Activated CD8-positive, alpha-beta memory T cell treated with anti-CD3 and anti-CD28 coated beads, Interleukin-2, amount 50 U/mL, for 4 hours (primary cell): ENCODE measurements at places on chromosomes 3 and 15.

DNA sequence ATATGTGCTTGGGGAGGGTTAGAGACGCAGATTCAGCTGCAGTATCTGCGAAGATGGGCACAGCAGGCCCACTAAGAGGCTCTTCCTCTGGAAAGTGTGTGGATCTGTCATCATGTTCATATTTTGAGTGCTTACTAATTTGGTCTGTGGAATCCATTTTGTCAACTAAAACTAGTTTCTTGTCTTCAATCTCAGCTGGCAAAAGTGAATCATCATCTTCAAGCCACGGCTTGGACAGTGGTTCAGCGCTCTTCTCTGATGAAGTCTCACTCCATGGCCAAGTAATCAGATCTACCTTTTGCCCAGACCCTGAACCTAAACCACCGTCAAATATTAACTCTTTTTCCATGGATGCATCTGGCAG lies 76.2 kb downstream of the IMPG2 start:
- DNase-seq = no peak

DNA sequence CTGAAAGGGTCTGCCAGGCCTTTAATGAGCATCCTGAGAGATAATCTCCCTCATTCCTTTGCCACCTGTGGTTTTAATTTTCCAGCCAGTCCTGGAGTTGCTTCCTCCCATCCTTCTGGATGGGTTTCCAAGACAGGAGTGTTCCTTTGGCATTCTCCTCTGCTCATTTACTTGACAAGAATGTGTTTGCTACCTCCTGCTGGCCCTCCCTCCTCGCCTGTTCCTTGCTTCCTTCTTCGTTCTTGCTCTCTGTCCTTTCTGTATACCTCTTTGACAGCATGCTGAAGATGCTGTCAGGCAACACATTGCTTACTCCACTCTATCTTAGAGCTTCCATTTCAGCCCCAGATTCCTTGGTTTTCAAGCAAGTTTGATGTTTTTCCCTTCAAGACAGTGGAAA lies 46.0 kb downstream of the ERC2 start:
- no peak for DNase-seq

DNA sequence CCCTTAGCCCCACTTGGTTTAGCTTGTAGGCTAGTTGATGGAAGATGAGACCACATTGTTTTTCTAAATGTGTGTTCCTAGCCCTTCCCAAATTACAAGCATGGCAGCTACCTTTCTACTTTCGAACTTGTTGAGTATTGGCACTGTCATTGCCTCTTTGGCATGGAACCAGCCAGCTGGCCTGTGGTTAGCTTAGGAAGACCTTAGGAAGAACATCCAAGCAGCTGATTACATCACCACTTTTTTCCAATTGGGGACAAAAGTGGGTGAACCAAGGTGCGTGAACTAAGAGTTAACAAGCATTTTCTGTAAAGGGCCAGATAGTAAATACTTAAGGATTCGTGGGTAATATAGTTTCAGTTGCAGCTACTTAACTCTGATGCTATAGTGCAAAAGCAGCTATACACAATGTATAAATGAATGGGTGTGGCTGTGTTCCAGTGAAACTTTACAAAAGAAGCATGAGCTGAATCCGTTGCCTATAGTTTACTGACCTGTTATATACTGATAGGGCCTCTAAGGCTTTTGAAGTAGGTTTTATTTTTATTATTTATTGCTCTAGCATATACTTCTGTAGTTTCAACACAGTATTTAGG lies 8.5 kb downstream of the KLHL18 start:
- no peak for DNase-seq

- peak; percentile 68 for DNase-seq
These were observed 96.0 kb downstream of the LRRK1 start for GRCh38 chr15:101014921-101015841.

GRCh38 chr3:188947401-188948280 lies 224.1 kb upstream of the TPRG1 start:
- DNase-seq = no peak

- no peak for DNase-seq
These were observed 5.4 kb upstream of the CFAP91 start for GRCh38 chr3:119697394-119697793.

- no peak for DNase-seq
These were observed 58.4 kb downstream of the IGF2BP2 start for GRCh38 chr3:185766329-185767001.

- DNase-seq = no peak
These were observed 628.5 kb downstream of the GRM7 start for GRCh38 chr3:7489417-7489816.

GRCh38 chr3:62708638-62709373 lies 166.4 kb downstream of the CADPS start:
- no peak for DNase-seq

DNA sequence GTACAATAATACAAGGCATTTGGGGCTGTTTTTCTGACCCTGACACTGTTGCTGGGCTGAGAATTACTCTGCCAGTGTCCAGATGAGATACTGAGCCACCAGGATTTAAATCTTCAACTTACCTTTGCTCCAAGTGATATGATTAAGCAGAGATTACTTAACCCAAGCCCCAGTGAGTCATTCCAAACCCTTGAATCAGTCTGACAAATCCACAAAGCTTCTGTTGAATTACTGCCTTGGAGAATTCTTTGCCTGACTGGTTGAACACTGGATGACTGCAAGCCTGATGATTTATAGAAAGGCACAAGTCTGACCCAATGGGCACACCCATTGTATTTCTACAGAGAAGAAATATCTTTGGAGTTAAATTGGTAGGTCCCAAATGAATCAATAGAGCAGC lies 88.2 kb upstream of the TSC22D2 start:
- DNase-seq = no peak

DNA sequence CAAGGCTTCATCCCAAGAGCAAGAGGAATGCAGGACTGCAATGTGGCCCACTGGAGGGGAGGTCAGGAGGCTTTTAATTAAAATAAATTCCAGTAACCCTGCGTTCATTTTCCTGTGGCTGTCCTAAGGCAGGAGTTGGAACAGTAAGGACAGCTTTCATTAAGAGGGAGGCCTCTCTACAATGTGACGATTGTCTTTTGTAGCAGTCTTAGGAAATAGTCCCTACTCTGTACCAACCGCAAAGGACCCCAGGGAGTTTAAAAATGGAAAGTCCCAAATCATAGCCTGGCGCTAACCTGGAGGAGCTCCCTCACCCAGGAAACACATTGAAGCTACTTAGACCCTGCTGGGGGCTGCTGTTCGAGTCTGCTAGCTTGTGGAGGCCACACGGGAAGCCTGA lies 62.8 kb downstream of the SYNM start:
- DNase-seq = no peak

GRCh38 chr3:197475514-197475913 lies 80.3 kb downstream of the BDH1 start:
- DNase-seq = no peak
